ENCODE measurements at places on chromosomes 6 and 20.

GRCh38 chr6:169803271-169803811 is 51.9 kb downstream of the ERMARD start:
- no peak for DNase-seq

GRCh38 chr6:152049502-152049901 is 242.0 kb downstream of the ESR1 start:
- DNase-seq, result no peak

DNA sequence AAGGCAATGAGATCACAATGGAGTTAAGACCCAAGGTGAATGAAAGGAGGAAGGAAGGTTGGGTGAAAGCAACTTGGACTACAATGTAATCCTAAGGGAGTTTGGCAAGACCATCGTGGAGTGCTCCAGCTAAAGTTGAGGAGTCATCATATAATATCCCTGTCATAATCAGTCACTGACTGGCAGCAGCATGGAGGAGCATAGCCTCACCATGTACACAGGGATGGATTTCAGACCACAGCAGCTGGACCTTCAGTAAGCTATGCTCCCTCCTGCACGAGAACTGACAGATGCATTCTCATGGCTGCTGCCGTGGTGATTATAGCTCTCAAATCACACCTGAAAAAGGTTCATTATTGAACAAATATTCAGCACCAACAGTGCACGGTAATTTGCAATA is 43.0 kb downstream of the GOPC start:
- no peak for DNase-seq

DNA sequence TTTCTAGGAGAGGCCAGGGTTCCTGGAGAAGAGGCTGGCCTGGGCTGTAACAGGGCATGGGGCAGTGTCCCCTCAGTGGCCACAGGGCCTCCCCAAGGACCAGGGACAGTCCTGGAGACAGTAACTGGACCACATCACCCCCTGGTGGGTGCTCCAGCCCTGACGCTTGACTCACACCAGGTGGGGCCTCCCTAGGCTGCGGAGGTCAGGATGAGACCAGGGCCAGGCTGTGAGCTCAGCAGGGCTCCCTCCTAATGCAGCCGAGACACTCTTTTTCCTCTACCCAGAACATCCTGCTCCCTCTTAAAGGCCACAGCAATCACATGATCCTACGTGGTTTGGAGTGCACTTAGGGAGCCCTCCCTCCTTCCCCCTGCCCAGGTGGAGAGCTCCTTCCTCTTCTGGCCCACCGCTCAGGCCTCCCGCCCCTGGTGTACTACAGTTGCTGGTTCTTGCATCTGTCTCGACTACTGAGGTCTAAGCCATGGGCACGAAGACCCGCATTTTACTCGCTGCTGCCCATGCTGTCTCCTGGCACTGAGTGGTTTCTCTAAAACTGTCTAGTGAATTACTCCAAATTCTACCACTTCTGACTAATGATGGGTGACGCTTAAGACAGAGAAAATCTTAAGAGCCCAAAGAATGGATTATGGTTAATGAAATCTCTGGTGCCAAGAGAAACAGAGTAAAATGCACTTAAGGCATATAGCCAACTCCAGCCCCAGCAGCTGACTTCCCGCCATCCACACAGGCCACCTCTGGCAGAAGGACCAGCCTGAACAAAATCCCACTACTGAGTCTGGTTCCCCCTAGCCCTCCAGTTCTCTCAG is 166.1 kb upstream of the CST7 start:
- no peak for DNase-seq

DNA sequence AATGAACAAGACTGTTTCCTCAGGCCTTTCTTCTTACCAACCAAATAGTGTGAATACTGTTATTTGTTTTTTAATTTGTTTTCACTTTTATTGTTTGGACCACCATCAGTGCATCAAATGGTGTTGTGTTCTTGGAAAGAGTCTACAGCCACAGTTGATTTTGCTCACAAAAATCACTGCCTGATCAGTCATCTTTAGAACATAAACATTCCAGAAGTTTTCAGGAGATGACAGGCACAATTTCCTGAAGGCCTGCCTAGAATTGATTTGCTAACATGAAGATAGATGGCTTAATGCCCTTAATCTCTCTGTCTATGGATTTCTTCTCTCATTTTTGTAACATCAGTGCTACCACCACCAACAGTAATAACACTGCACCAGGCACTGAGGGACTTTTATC is 13.5 kb downstream of the IL22RA2 start:
- no peak for DNase-seq
